Lower leg skin (tissue), 4 donors: ENCODE measurements at places on chromosomes 4 and X. TPM values are rescaled to one million over a fixed set of nuclear protein-coding genes. Genes with fewer than 3 reads are reported as not detected.

DNA sequence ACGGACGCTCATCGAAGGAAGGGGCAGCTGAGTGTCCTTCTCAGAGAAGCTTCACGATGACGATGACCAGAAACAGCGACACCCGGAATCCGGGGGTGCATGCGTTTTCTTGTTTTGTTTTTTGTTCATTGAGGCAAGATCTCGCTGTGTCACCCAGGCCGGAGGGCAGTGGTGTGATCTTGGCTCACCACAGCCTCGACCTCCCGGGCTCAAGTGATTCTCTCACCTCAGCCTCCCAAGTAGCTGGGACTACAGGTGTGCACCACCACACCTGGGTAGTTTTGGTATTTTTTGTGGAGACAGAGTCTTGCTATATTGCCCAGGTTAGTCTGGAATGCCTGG lies 19.8 kb downstream of the DGKQ start:
- no peak for DNase-seq

MPC1L gene
- not detected for total RNA-seq

DNA sequence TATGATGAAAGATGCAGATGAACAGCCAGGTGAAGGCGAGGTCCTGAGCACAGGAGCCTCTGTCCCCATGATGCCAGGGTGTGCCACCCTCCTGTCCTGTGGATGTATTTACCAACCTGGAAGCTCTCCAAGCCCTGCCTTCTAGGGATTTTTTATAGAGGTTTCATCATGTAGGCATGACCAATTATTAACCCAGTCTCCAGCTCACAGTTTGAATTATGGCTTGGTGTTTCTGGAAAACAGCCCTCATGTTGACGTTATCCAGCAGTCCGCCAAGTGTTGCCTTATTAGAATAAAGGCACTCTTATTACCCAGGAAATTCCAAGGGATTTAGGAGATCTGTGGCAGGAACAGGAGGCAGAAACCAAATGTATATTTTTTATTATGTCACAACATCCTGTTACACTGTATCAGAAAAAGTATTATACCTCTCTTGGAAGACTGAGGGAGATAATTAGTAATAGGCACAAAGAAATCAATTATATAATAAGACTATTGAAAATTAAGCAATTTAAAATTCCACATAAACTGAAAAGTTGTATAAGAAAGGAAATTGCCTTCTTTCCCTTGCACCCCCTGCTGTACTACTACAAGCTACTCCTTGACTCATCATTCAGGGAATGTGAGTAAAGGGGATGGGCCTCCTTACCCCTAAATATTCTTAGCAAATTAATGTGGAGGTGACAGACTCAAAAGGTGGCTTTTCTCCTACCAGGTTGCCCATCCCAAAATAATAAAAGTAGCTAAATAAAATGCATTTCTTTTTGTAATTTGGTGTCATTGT lies 129.6 kb downstream of the ZNF330 start:
- DNase-seq, result no peak

- DNase-seq, result no peak
These were observed 60.5 kb downstream of the NHS start for GRCh38 chrX:17435476-17435875.

DNA sequence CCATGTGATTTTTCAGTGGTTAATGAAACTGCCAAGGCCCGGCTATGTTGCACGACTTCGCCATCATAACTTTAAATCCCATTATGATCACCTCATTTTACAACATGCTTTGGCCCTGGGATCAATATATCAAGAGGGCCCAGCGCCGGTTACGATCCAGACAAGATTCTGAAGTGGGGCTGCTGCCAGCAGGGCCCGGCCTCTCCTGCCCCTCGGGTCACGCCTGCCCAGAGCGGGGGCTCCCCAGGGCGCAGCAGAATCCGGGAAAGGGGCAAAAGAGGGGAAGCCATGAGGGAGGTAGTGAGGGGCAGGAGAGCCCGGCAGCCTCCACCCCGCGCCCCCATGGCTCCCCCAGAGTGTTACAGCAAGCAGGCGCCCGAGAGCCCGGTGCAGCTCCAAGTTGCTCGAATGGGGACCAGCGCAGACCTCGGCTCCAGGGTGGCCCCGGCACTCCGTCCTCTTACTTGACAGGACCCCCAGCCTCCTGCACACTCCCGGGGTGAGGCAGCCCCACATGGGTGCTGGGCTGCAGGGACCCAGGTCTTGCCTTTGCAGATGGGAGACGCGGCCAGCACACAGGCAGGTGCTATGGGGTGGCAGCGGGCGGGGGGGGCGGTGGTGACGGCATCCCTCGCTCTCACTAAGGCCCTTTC lies 129.8 kb upstream of the NKX1-1 start:
- no peak for DNase-seq

DNA sequence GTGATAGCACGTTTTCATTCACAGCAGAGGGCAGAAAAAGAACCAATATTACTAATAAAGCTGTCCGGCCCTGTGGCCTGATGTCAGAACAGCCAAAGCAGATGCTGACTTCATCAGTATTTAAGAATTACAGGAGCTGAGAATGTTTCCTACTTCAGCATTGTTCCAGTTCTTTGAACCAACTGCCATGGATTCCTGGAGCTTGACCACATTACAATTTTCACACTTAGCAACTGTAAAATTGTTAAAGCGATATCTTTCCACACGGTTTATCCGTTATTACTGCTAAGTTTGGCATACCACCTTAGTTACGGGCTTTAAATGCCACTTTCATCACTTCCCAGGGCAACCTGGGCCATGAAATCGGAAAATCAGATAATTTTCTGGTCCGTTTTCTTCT lies 118.2 kb downstream of the EPHA5 start:
- no peak for DNase-seq

DNA sequence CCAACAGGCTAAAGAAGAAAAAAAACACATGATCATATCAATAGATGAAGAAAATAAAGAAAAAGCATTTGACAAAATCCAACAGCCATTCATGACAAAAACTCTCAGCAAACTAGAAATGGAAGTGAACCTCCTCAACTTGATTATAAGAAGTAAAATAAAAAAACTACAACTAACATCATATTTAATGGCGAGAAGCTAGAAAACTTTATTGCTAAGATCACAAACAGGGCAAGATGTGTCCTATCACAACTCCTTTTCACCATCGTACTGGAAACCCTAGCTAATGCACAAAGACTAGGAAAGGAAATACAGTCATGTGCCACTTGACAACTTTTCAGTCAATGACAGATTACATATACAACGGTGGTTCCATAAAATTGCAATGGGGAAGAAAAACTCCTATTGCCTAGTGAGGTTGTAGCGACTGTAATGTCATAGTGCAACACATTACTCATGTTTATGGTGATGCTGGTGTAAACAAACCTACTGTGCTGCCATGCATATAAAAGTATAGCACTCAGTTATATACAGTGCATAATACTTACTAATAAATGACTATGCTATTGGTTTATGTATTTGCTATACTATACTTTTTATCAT lies 12.1 kb upstream of the MANBA start:
- DNase-seq, result no peak

LRIT3 gene
- total RNA-seq, result 0.42 TPM

DNA sequence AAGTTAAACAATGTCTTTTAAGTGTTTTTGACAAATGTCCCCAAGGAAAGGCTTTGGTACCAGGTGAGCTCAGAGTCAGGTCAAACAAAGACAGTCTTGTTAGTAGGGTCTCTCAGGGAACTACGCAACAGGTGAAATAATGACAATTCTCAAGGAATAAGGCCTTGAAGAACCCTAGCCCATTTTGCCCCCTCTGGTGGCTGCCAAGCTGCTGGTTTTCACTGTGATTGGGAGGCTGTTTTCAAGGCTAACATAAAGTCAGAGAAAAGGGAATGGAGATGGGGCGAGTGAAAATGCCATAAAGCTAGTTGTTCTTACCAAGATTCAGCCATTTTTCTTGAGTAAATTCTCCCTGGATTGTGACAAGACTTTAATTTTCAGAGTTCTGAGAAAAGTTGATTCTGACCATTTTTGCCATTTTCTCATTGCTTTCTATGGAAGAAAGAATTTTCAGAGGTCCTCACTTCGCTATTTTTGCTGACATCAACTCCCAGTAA lies 58.7 kb downstream of the RWDD4 start:
- no peak for DNase-seq

- no peak for DNase-seq
These were observed 191.9 kb upstream of the CXCL13 start for GRCh38 chr4:77413766-77414165.

GRCh38 chr4:64158648-64159326 lies 250.5 kb downstream of the TECRL start:
- DNase-seq, result peak; percentile 36

DNA sequence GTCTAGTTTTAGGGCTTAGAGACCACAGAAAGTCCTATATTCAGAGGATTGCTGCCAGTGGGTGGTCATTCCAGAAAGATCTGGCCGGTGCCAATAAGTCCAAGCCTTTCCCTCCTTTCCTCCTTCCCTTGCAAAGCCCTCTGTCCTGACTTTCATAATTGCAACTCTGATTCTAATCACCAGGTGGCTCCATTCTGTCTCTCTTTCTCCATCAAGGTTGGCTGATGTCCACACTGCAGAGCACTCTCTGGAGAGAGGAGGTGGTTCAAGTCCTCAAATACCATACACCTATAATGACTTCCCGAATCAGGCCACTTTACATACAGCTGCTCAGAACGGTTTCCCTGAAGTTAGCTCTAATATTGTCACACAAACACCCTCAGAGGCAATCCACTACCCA lies 22.4 kb upstream of the ARMCX4 start:
- DNase-seq, result no peak

GRCh38 chrX:153628129-153628528 lies 18.9 kb upstream of the DUSP9 start:
- no peak for DNase-seq

- DNase-seq, result no peak
These were observed 1071.5 kb downstream of the PCDH7 start for GRCh38 chr4:31791666-31792065.

DNA sequence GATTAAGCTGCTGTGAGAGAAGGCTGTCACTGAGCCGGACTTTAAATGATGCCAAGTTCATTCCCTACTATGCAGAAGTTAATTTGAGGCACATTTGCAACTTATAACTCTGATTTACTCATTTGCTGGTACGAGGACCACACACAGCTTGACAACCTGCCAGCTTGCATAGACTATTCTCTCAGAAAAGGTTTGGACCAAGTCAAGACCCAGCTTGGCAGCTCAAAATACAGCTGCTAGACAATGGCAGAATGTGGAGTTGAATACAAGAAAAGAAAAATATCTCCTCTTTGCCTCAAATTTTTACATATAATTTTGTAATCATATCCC lies 338.9 kb downstream of the DHX15 start:
- no peak for DNase-seq

HSD17B13 gene
- 1.5 TPM for total RNA-seq

DNA sequence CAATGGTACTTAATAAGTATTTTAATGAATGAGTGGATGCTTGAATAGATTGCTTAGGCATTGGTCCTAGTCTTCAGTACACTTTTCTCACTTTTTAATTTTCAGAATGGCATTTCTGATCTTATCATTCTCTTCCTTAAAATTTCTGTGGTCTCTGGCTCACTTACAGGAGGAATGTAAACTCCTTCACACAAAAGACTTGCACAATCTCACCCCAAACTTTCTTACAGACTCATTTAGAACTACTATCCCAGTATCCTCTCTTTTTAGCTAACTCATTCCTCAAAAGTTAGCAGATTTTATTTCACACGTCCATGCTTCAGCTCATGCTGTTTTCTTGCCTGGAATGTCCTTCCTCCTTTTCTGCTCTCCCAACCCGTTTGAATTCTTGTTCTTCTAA lies 350.1 kb downstream of the GRXCR1 start:
- DNase-seq, result no peak

DNA sequence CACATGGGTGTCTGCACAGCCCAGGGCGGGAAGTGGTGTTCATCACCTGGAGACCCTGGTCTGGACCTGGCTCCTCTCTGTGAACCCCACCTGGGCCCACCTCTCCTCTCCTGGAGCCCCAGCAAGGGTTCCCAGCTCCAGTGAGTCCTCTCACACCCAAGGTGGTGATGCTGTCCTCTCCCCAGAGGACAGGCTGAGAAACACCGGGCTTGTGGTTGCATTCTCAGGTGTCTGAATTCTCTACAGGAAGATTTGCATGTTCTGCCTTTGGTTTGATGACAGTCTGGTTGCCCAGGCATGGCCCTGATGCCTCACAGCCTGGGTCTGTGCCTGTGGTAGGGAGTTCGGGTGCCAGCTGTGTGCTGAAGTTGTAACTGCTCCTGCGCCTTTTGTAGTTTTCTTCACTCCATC lies 3.8 kb downstream of the MAEA start:
- DNase-seq, result no peak

ZNF330 gene
- 21.6 TPM for total RNA-seq

GRCh38 chrX:41722816-41723618 lies 964 bp upstream of the GPR82 start:
- DNase-seq, result no peak

GRCh38 chrX:51892921-51893745 lies at the start of gene MAGED1:
Gene MAGED1 (plus strand): TSS chrX:51893623. CDS start chrX:51894305, 682 bp downstream.
- peak; percentile 82 for DNase-seq

DNA sequence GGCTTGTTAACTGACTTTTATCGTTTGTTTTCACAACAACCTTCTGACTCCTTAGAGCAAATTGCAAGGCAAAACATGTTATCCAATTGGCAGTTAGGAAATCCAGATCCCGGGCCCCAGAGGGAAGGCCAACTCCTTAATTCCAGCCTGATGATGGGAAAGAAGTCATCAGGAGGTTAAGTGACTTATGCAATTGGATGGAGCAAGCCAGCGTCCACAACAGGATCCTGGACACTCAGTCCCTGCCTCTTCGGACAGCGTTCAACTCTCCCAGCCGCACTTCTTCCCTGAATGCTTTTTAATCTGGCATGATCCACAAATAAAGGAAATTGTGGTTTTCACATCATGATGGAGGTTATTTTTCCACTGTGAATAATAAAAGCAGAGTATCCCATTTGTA lies 310.1 kb downstream of the RAB28 start:
- peak; percentile 88 for DNase-seq

PAQR3 gene
- total RNA-seq, result 17.5 TPM

DNA sequence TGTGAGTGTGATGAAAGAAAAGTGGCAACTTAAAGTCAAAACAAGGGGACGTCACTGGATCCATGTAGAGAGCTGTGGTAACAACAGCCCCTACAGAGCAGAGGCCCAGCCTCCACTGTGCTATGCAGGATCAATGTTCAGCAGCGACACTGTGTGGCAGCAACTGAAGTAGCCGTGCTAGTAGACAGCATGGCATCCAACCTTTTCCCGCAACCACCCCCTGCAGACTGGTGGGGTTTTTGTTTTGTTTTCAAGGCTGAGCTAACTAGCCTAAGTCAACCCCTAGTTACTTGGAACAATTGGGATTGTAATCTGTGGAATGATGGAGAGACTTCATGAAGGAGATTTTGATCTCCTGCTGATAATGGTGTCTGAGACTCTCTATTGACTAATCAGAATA lies 44.4 kb upstream of the PPARGC1A start:
- DNase-seq, result no peak

- DNase-seq, result no peak
These were observed 35.0 kb downstream of the LIMCH1 start for GRCh38 chr4:41572956-41573355.

DNA sequence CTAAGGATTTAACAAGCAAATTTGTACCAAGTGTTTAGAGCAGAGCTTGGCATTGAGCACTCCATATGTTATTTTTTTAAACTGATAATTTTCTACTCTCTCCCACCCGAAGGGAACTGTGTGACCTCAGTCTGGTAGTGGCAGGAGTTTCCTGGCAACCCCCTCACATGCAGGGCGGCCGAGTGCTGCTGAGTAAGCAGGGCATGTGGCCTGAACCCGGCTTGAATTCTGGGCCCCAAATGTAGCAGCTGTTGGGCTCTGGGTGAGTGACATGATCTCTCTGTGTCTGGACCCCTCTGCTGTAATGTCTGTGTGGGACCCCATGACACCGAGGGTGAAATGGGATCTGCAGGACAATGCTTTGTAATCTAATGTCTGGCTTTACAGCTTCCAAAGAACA lies 13.6 kb upstream of the C4orf50 start:
- no peak for DNase-seq

- no peak for DNase-seq
These were observed 19.4 kb upstream of the BMP2K start for GRCh38 chr4:78756776-78757175.

CXXC4 gene
- 0.91 TPM for total RNA-seq
